ENCODE measurements at places on chromosomes 4 and X. TPM values are rescaled to one million over a fixed set of nuclear protein-coding genes. Genes with fewer than 3 reads are reported as not detected.

DNA sequence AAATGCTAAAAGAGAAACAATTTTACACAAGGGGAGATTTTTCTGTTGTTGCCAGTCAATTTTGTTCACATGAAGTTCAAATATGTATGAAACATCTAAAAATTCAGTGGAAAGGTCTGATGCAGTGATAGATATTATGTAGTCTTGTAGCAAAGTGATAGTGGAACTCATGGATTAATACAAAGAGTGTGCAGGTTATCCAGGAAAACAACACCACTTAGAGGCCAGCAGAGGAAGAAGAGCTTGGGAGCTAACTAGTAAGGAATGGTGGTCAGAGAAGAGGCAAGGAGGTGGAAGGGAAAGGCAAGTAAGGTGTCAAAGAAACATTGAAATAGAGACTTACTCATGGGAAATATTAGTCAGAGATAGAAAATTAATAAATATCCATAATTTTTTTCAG, 395.6 kb downstream of the MAPK10 start:
- DNase-seq: no peak

DNA sequence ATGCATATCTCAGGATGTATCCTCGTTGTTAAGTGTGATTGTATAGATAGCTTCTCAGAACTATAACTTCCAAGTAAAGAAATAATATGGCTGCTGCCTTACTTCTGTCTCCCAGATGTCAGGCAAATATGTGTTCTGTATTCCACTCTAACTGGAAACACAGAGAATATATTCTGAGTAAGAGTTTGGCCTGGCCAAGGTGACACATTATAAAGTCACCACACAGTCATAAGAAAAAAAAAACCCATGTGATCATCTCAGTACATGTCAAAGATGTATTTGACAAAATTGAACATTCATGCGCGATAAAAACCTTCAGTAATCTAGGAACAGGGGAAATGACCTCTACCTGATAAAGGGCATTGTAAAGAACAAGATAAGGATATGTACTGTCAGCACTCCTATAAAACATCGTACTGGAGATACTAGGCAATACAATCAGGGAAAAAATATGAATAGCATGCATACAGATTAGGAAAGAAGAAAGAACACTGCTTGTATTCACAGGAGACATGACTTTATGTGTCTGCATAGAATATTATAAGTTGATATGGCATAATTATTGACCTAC, 207.1 kb downstream of the ZNF330 start:
- DNase-seq: no peak

DNA sequence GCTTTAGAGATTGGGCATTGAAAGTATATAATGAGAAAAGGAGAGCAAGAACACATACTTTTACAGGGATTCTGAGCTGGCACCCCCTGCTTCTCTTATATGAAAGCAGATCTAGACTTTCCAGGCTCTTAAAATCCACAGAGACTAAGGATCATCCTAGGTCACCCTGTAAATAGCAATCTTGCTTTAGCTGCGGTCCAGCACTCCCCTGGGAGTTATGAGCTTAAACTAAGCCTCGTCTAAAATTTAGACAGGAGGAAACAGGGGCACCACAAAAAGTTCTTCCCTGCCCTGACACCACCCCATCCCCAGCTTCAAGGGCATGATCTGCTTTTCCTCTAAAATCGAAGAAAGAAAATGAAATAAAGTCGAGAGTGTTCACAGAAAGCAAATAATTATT, 143.3 kb upstream of the KCNIP4 start:
- DNase-seq: no peak

DNA sequence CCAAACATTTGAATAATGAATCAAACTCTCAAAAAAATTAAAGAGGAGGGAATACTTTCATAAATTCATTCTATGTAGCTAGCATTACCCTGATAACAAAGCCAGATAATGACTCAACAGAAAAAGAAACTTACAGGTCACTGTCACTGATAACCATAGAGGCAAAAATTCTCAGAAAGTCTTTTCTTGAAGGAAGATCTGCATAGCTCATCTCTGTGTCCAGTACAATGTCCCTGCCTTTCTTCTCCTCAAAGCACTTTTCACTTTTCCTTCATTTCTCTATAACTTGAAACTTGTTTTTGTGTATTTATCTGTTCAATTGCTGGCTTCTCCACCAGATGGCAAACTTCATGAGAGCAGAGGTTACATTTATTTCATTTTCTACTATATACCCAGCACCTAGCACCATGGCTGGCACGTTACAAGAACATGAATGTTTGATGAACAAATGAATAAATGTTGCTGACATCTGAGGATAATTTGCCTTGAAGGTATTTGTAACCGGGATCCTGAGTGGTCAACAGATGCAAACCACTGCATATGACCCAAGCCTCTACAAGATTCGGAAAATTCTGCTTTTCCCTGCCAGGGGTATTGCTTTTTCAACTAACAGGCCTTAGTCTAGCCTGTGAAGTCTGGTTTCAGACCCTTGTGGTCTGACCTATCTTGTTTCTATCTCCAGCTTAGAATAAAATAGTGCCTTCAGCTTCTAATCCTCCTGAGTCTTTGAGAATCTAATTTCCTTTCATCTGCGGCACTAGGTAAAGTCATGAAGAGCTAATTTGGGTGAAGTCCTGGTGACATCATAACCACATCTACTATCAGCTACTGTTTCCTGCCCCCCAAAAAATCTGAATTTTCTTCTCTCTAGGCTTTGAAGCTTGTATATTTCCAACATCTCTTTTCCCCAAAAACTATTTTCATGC, 52.5 kb upstream of the ANTXR2 start:
- DNase-seq: no peak

- DNase-seq: no peak
Measured at GRCh38 chrX:103783971-103784370, 7.3 kb downstream of the PLP1 start.

DNA sequence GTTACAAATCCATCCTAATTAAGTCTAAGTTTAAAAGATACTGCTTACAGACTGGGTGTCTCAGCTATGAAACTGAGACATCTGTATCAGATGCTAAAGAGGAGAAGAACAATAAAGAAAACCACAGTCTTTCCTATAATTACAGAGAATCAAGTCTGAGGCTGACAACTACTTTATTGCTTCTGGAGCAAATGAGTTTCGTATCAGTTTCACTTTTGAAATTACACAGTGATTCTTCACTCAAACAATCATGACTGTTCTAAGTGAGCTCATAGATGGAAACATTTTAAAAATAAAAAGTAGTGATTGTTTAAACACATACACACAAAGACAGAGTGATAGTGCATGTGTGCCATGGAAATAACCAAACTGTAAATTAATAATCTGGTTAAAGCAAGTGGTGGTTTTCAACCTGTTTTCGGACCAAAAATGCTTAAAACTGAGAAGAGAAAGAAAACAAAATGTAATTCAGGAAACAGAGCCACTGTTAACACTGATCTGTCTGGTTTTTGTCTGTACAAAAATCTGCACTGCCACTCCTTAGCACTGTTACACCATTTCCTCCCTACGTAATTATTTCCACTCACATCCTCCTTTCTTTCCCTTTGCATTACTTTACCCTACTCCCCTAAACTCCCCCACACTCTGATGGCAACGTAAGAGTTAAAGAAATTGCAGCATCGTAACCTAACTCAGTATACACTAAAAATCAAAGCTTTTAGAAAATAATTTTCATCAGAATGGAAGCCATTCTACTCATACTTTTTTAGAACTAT, 12.5 kb downstream of the RFC1 start:
- DNase-seq: no peak

DNA sequence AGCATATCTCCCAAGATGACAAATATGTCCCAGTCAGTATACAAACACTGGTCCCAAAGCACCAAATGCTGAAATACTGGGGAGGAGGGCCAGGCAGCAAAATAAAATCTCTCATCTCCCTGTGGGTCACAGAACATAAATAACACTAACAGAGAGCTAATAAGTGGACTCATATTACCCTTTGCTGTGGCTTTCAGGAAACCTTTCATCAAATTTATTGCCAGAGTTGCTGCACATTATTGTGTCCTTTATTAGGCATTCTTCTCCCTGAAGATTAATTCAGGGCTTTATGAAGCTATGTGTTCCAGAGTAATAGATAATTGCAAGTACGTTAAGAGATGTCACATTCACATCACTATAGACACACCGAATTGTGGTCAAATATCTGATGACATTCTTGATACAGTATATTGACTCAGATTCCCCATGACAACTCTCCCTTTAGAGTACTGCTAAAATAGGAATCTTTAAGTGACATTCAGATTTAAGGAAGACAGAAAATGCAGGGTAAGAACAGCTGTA, 124.1 kb upstream of the PRR32 start:
- no peak for DNase-seq

- no peak for DNase-seq
Measured at GRCh38 chrX:69988955-69989394, 60.8 kb downstream of the AWAT2 start.

F9 gene
- total RNA-seq: not detected

RENBP gene
- 50.7 TPM for total RNA-seq

IL1RAPL1 gene
- total RNA-seq: 0.44 TPM

SYN1 gene
- total RNA-seq: not detected
